ENCODE measurements at places on chromosomes 3 and 15.

- DNase-seq: no peak
Measured at GRCh38 chr15:39511000-39511915, 69.6 kb upstream of the THBS1 start.

GRCh38 chr15:51642696-51643095 is 20.1 kb upstream of the DMXL2 start:
- no peak for DNase-seq

GRCh38 chr3:15384510-15385237 is 42.7 kb downstream of the METTL6 start:
- no peak for DNase-seq

DNA sequence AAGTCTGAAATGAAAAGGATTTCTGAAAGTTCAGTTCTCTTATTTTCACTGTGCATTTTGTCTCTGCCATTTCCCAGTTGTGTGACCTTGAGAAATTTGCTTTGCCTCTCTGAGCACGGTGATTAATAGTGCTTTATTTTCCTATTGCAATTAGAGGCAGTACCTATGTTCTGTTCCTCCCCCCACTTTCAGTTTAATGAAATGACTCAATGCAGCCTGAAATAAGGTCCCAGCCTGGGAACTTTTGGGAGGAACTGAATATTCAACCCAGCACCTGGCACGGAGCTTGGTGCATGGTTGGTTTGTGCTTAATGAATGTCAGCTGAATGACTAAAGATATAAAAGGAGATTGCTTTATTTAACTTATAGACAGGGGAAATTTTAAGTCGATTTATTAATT is 352.6 kb downstream of the PDCD6IP start:
- no peak for DNase-seq

DNA sequence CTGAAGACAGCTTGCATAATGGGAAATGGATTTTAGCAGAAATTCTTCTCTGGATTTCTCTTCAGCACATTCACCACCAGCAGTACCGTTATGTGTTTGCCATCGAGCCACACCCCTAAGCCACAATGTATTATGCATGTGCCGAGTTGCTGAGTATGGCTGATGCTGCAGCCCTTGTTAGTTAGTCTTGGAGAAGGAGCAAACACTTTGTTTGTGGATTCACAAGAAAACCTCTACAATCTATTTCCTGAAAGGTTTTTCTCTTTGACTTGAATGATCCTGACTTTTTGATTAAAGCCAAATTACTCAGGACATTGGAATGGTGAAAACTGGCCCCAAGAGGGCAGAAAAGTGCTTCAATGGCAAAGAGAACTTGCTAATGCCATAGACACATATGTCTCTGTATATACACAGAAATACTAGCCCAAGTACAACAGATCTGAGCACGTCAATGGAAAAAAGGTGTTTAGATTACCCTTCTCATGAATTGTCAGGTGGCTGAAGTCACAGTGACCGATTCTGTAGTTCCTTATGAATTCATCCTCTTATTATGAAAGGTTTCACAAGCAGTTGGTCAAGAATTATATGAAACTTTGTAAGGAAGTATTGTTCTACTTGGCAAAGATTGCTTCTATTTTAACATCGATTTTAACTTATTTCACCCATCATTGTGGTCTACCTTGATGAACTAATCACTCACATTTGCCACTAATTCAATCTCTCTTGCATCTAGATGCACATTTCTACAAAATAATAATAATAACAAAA is 103.0 kb downstream of the P3H2 start:
- no peak for DNase-seq

DNA sequence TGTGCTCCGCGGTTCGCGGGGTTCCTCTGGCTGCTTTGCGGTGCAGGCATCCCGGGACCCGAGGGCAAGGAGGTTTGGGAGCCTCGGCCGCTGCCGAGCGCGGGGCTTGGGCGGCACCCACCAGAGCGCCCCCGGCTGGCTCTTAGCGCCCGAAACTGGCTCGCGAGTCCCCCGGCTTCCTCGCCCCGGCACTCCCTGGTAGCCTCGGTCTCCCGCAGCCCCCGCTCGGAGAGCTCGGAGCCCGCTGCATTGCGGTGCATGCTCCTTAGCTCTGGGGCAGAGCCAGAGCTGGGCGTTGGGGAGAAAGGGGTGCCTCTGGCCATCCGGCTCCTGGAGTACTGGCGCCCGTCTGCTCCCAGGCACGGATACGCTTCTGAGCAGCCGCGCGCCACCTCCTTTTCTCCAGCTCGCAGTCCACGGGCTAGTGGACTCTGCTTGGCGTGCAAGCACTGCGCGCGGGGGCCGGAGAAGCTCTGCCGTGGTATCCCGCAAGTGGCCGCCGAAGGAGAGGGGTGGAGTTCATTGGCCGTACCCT is 753 bp downstream of the EPHB1 start:
- no peak for DNase-seq

- DNase-seq: peak; percentile 48
Measured at GRCh38 chr15:74789171-74789631, 7.3 kb downstream of the CSK start.

DNA sequence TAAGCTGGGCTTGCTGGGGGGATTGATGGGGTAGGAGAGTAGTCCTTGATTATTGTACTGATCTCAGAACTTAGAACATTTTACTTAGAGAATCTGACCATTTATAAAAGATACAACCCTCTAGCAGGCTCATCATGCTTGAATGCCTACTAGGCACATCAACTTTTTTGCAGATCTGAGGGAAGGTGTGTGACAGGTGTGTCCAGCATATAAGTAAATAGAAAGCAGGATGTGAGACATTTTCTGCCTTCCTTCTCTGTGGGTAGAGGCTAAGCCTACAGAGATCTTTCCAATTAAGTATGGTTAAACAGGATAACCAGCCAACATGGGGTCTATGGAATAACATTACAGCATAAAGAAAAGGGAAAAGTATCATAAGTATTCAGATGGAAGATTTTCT is 159.1 kb downstream of the AKAP13 start:
- DNase-seq: no peak

DNA sequence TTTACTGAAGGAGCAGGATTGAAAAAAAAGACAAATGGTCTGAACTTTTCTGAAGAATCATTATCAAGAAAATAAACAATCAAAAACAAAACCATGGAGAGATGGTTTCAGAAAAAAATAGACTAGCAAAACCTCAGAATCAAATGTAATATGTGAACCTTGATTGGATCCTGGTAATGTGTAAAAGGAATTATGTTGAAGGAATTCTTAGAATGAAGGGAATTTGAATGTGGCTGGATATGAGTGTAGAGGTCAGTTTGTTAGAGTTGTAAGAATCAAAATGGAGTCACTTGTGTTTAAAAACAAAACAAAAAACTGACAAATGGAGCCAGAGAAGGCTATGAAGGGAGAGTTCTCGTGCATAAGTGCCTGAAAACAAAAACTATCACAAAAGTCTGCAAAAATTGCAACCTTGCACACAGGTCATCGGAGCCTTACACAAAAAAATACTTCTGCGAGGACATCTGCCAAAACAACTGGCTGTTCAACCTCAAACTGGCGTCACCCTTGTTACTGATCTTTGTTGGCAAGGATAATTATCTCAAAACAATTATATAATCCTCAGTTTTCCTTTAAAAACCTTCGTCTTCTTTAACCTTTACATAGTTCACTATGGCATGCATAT is 19.1 kb upstream of the ATP13A3 start:
- DNase-seq: no peak

GRCh38 chr3:115547207-115547606 is 76.1 kb upstream of the GAP43 start:
- no peak for DNase-seq
